ENCODE measurements at places on chromosomes 13 and 19. TPM values are rescaled to one million over a fixed set of nuclear protein-coding genes. Genes with fewer than 3 reads are reported as not detected.

GRCh38 chr13:104592545-104593250, 1526.5 kb upstream of the SLC10A2 start:
- DNase-seq: no peak

GRCh38 chr19:50928831-50929230, 17.6 kb upstream of the KLK4 start:
- no peak for DNase-seq

Gene ZNF563
- total RNA-seq: 12.2 TPM

DNA sequence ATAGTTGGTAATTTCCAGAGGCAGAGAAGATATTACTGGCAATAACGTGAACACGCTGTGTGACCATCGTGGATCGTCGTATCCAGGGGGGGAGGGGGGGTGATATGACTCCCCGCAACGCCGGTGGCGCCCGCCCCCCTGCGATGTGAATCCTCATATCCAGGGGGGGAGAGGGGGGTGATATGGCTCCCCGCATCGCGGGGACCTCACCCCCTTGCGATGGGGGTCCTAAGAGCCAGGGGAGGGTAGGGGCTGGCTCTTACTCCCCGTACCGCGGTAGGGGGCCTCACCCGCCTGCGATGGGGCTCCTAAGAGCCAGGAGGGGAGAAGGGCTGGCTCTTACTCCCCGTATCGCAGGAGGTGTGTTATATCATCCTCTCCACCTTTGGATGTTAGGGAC, 31.3 kb upstream of the RGCC start:
- no peak for DNase-seq

DNA sequence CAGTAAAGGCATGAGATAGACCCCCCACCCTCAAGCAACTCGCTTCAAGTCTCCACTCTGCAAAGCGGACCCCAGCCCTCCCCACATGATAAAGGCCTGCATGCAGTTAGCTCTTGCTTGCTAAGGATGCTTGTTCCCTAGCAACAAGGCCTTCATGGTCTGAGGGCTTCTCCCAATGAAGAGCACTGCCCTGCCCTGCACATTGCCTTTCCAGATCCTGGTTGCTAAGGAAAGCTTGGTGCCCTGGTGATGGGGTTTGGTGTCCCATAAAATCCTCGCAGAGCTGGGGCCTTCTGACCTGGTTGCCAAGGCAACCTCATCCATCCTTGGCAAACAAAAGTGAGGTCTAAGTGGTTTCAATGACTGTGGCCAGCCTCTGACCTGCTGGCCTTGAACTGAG, 6.0 kb downstream of the DBP start:
- DNase-seq: no peak

DNA sequence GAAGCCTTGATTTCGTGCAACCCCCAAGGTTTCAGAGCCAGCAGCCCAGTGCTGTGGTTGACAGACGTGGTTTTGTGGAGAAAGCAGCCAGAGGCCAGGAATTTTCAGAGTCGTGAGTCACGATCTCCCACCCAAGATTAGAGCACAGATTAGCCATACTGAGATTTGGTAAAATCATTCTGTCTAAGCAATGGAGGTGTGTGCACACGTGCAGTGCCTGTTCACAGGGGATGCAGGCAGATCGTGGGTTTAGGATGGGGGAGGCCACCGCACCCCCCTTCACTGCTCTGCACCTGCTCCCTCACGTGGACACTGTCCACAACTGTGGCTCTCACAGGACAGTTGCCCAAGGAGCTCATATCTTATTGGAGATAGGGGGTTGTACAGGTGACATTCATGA, 46.6 kb upstream of the GPR183 start:
- DNase-seq: no peak

DNA sequence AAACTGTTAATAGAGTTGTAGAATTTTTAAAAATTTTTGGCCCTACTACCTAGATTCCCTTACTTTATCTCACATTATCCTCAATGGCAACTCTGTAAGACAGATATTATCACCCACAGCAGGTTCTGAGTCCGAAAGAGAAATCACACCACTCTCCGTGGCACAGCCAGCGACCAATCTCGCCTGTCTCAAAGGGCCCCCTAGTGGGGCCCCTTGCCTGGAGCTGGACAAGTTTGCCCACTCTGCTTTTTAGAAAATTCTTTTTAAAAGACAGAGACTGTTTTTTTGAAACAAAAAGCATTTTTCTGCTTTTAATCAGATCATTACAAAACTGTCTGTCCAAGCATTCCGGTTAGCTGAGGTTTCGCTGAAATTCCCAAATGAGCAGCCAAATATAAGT, 21.7 kb downstream of the PHF11 start:
- no peak for DNase-seq

GRCh38 chr19:49442771-49443365, 1.5 kb upstream of the SLC17A7 start:
- peak; percentile 91 for DNase-seq

Gene PRRG2
- total RNA-seq: 29.6 TPM

- DNase-seq: no peak
These were observed 68.4 kb downstream of the TEX26 start for GRCh38 chr13:31000889-31001288.

Gene PEX11G
- 11.5 TPM for total RNA-seq

- DNase-seq: no peak
These were observed 95.6 kb upstream of the CSNK1A1L start for GRCh38 chr13:37201081-37201480.

GRCh38 chr19:18152817-18153555, at the start of gene PIK3R2:
Gene PIK3R2, plus strand, starts transcription at chr19:18153163. Its CDS starts 2,717 bp downstream, at chr19:18155880.
- peak; percentile 100 for DNase-seq

DNA sequence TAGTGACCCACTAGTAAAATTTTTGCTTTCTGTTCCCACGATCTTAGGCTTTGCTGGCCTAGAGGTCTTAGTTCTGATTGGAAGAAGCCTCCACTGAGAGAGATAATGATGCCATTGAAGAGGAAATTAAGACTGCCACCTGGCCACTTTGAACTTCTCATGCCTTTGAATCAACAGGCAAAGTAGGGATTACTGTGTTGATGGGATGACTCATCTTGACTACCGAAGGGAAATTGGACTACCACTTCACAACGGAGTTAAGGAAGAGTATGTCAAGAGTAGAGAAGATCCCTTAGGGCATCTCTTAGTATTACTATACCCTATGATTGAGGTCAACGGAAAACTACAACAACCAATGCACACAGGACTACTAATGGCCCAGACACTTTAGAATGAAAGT, 12.7 kb upstream of the FREM2 start:
- no peak for DNase-seq

Gene IL17D
- total RNA-seq: 3.2 TPM

Gene ZNF529
- 16.9 TPM for total RNA-seq

DNA sequence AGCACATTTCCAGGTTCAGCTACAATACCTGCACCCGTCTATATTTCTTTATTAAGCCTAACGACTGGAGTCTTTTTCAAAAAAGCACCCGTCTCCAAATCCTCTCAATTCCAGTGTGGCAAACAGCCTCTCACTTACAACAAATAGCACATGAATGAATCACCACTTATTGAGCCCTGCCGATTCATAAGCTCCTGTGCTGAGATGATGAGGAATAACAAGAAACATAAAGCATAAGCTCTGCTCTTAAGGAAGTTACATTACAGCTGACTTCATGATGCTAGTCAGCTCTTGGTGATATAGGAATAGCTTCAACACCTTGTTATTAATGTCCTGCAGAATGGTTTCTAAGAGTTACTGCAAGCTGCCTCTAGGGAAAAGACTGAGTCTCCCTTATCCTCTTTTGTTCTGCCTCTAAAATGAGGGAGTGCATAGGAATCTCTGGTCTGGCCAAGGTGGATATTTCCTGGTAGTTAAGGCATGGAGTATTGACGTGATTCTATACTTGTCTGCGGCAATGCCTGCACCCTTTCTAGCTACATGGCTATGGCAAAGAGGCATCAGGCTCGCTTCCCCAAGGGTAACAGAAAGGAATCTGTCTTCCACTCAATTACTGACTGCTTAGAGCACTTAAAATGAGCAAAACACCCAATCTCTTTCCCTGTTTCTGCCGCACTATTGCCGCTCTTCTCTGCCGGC, 195.7 kb downstream of the KLF12 start:
- no peak for DNase-seq

- DNase-seq: no peak
These were observed 206.5 kb upstream of the TSHZ3 start for GRCh38 chr19:31555634-31556215.

GRCh38 chr13:44768775-44769581, 192.8 kb upstream of the TSC22D1 start:
- no peak for DNase-seq

Gene ZMYM5
- 27.8 TPM for total RNA-seq

GRCh38 chr19:35673121-35673804, 6.9 kb downstream of the UPK1A start:
- DNase-seq: peak; percentile 19

DNA sequence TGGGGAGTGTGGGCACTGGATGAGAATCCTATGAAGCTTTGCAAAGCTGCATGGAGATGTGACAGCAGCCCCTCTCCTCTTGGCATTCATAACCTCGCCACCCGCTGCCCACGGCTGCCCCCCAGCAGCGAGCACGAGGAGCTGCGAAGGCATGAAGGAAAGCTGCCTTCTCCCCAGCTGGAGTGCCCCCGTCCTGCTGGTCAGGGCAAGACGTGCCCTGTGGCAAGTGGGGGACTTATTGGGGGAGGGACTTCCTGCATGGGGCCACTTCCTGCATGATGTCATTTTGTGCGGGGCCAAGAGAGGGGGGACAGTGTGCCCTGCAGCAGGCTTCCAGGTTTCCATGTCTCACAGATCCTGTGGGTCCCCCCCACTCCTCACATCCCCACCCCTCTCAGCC, 85.9 kb downstream of the TSHZ3 start:
- no peak for DNase-seq

Gene CERS1
- 0.56 TPM for total RNA-seq

- no peak for DNase-seq
These were observed 31.2 kb upstream of the KL start for GRCh38 chr13:32984857-32985626.

GRCh38 chr13:76043874-76044273, 407.7 kb downstream of the LMO7 start:
- DNase-seq: no peak

DNA sequence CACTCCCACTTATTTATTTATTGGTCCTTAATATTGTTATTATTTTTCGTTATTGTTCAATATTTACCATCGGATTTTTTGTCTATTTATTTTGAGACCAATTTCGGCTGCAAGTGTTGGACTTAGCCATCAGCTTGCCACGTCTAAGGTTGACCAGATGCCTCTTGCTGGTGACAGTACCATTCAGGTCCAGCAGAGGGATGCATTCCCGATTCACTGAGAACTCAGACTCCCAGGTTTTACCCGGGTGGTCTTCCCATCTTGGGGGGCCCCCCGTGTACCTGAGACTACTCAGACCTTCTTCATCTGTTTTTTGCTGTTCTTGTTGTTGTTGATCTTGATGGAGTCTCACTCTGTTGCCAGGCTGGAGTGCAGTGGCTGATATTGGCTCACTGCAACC, 1435.2 kb downstream of the UQCRFS1 start:
- DNase-seq: no peak

Gene RAB3D
- 14.8 TPM for total RNA-seq

Gene RNF17
- total RNA-seq: 0.11 TPM
